NCI-H748 treated with DMSO at 0.1 percent for 48 hours (cell line): ENCODE measurements at places on chromosomes 5 and 9.

DNA sequence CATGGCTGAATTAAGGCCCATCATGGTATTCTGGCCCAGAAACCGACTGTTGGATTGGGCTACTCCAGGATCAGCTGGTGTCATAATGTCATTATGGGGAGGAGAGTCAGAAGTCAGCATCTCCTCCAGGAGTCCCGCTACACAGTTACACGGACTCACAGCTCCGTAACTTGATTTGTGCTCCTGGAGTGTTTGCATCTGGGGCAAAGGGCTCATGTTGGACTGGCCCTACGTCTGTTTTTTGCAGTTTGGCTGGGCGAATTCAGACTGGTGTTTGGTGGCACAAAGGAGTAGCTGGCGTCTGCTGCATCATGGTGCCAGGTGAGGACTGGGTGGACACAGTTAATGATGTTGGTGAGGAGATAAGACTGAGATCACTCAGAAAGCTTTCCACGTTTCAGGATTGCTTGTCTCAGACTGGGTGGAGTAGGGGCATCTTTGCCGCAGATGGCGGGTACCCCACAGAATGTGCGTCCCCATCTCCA, 31.3 kb downstream of the OR2V1 start:
- no peak for DNase-seq

DNA sequence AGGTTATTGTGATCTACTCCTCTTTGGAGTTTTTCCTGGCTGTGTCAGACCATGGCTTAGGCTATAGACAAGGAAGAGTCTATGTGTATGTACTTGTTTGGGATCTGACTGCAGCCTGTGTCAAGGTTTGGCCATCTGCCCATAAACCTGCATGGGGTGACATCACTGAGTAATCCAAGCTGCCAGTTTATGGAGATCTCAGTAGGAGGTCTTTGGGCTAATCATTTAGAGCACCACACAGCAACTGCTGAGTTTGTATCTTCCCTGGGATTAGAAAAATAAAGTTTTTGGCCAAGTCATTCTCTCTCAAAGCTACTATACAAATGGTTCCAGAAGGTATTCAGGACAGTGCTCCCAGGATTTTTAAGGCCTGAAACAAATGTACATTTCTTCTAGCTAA, 65.5 kb upstream of the HSPB3 start:
- DNase-seq = peak; percentile 90

DNA sequence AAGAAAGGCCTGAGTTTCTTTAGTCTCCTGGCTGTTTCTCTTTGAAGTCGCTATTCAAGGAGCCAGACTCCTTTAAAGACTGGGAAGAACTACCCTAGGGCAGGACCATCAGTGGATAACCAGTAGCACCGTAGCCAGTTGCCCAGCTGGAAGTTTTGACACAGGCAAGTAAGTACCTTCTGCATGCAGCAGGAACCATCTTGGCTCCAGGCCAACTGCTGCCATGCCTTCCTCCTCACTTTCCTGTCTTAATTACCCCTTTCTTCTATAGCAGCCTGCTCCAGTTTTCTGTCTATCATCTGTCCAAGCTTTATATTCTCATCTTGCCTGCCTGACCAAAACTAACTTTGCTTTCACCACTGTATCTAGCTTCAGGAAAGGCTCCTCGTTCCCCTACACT, 149.7 kb upstream of the SV2C start:
- DNase-seq = peak; percentile 11

GRCh38 chr5:133229931-133230664, 178.3 kb downstream of the HSPA4 start:
- no peak for DNase-seq

GRCh38 chr5:120604884-120605283, 140.8 kb downstream of the PRR16 start:
- no peak for DNase-seq

GRCh38 chr5:117435203-117435602, 860.6 kb upstream of the SEMA6A start:
- no peak for DNase-seq

GRCh38 chr9:116737152-116737546, 50.0 kb downstream of the TRIM32 start:
- peak; percentile 72 for DNase-seq
